ENCODE measurements at places on chromosomes 3 and 15.

- peak; percentile 40 for DNase-seq
Measured at GRCh38 chr3:128275316-128276145, 122.2 kb downstream of the EEFSEC start.

- peak; percentile 40 for DNase-seq
Measured at GRCh38 chr3:58422756-58423325, 10.8 kb downstream of the PDHB start.

DNA sequence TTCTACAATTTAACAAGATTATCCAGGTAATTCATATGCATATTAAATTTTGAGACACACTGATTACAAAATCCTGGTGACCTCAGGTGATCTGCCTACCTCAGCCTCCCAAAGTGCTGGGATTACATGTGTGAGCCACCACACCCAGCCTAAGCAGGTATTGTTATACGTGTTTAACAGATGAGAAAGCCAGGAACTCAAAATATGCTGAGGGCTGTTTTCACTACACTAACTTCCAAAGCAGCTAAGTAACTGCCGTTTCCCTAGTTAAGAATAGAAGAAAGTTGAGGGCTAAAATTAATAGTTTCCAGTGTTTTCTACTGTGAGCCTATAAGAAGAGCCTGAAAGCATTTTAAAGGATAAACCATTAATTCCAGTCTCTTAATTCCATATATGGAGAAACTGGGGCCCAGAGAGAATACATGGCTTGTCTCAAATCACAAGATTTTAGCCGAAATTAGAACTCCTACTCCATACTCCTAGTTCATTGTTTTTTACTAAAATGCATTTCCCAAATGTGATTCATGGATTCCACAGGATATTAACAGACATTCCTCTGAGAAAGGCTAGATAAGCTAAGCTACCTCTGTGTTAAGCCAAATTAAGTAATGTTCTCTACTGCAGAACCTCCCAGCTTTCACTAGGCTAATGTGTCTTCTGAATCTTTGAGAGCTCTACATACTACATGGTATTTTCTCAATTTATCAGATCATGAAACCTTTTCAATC lies 17.0 kb upstream of the AVEN start:
- DNase-seq: peak; percentile 85

- DNase-seq: no peak
Measured at GRCh38 chr3:108137460-108137814, 46.6 kb upstream of the CD47 start.

DNA sequence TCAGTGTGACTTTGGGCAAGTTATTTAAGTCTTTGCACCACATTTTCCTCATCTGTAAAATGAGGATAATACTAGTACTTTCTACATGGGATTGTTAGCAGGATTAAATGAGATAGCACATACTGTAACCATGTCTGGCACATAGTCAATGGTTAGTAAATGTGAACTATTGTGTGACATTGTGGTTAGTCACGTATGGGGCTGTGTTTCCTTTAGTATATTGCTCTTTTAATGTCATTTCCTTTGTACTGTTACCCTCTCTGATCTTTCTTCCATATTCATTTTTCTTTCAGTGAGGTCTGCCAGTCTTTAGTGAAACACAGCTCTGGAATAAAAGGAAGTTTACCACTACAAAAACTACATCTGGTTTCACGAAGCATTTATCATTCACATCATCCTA lies 21.4 kb downstream of the OPA1 start:
- DNase-seq: no peak

DNA sequence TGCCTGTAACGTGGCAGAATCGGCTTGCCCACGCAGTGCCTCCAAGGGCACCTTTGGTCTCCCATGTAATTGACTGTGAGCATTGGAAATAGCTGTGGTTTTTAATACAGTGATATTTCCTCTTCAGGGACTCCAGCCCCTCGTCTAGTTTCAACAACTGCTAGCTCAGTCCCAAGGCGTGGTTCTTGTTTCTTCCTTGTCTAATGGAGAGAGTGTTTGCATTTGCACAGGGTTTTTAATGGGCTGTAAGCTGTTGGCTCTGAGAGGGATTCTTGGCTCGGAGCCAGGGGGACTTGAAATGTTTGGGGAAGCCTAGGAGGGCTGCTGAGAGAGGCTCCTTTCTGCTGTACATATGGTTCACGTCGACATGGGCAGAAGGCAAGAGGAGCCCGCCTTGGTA lies 86.2 kb downstream of the THSD4 start:
- no peak for DNase-seq

GRCh38 chr3:71332813-71333212 lies 250.7 kb downstream of the FOXP1 start:
- no peak for DNase-seq

DNA sequence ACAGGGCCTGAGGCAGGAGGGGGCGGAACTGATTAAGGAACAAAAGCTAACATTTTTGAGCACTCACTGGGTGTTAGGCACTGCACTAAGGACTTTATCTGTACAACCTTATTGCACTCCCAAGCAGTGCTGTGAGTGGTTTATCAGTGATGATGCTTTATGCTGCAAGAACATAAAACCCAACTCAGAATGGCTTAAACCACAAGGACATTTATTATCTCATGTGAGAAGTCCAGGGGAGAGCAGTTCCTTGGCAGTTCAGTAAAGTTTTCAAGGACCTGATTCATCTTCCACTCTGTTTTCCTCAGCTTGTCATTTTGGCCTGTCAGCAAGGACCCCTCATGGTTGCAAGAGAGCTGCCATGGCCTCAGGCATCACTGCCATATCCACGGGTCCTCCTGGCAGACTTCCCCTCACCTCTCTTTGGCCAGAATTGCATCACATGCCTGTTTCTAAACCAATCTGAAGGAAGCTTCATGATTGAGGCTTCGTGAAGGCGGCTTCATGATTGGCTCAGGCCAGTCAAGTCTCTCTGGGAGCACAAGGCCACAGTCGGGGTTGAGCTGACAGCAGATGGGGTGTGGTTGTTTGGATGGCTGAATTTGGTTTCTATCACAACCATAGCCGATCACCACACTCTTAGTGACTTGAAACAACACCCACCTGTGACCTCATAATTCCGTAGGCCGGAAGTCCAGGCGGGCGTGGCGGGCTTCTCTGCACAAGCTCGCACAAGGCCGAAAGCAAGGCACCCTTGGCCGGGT lies 15.8 kb downstream of the EFCC1 start:
- DNase-seq: no peak

- DNase-seq: no peak
Measured at GRCh38 chr3:150367757-150368156, 40.3 kb upstream of the TSC22D2 start.

DNA sequence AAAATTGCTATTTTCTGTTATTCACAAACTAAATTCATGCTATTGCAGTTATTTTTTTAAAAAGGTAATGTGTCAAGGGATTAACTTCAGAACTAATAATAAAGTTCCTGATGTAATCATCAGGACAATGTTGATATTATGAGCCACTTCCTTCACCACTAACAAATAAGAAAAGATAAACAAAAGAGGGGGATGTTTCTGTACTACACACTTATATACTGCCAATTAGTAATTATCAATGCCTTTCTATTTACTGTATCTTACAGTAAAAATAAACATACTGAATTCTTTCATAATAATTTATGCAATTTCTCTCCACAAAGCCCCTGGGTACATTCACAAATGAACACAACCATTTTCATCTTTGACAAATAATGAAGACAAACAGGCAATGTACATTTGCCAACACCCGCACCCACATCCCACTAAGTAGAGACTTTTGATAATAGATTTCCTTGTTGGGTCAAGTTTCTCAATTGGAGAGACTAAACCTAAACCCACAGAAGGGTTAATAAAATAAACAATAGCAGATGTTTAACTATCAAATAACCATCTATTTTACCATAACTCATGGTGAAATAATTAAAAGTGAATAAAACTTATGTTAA lies 3.7 kb downstream of the CBLB start:
- DNase-seq: no peak

DNA sequence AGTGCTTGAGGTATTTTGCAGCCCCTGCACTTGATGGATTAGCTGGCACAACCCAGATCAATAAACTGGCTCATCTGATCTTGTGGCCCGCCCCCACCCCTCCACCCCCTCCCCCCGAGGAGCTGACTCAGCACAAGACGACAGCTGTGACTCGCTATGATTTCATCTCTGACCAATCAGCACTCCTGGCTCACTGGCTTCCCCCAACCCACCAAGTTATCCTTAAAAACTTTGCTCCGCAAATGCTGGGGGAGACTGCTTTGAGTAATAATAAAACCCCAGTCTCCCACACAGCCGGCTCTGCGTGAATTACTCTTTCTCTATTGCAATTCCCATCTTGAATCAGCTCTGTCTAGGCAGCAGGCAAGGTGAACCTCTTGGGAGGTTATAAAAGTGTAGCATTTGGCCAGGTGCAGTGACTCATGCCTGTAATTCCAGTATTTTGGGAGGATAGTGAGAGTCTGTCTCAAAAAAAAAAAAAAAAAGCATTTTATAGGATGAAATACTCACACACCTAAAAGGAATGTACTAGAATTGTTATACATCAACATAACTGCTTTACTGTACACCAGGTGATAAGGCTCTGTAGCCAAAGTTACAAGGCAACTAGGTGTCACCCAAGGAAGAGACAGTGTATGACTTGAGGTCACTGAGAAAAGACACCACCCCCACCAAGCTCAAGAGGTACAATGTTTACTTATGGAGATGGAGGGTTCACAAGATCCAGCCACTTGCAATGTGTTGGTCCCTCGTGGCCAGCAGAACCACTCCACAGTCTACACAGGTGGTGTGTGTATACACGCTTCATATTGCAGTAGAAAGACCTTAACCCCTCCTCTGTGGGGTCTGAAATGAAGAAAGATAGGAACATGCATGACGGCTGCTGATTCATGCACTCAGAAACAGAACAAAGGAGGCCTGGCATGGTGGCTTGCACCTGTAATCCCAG lies 8.6 kb downstream of the ZNF445 start:
- peak; percentile 53 for DNase-seq

GRCh38 chr3:15591242-15591641 lies 10.1 kb downstream of the HACL1 start:
- DNase-seq: no peak

GRCh38 chr3:274927-275326 lies 78.4 kb downstream of the CHL1 start:
- DNase-seq: no peak

DNA sequence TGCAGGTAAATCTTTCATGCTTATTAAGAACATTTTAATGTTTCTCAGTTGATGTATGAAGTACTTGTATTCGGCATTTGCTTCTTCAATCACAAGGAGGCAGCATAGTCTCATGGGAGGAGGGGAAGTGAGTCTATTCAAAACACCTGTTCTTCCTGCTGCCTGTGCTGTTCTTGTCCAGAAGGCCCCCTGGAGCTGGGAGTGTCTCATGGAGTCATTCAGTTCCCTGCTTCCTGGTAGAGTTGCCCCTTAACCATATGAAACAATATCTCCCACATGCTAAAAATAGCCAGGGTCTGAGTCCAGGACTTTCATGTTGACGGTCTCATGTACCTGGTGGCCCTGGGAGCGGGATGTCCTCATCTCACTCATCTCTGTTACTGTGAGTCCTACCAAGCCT lies 15.5 kb upstream of the PPP1R2 start:
- peak; percentile 67 for DNase-seq

GRCh38 chr3:72161881-72162595 lies 377.1 kb upstream of the PROK2 start:
- DNase-seq: peak; percentile 44

DNA sequence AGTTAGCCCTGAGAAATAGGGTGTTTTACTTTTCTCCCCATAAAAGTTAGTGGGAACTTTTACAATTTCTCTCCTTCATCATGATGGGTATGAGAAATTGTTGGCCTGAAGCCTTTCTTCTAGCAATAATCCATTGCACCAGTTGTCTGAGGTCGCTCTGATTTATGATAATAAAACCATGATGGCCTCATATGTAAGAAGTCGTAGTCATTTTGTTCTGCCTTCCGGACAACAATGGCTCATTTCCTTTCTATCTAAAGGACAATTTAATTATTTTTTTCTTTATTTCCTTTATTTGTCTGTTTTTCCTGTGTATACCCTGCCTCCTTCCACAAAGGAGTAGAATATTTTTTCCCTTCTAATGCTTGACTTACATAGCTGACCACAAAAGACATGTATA lies 31.6 kb upstream of the GNB4 start:
- no peak for DNase-seq
